ENCODE measurements at places on chromosomes 13 and 19.

- DNase-seq, result no peak
These were observed 45.2 kb upstream of the GPI start for GRCh38 chr19:34319785-34320184.

- peak; percentile 7 for DNase-seq
These were observed 201.0 kb upstream of the RXFP2 start for GRCh38 chr13:31538067-31539042.

DNA sequence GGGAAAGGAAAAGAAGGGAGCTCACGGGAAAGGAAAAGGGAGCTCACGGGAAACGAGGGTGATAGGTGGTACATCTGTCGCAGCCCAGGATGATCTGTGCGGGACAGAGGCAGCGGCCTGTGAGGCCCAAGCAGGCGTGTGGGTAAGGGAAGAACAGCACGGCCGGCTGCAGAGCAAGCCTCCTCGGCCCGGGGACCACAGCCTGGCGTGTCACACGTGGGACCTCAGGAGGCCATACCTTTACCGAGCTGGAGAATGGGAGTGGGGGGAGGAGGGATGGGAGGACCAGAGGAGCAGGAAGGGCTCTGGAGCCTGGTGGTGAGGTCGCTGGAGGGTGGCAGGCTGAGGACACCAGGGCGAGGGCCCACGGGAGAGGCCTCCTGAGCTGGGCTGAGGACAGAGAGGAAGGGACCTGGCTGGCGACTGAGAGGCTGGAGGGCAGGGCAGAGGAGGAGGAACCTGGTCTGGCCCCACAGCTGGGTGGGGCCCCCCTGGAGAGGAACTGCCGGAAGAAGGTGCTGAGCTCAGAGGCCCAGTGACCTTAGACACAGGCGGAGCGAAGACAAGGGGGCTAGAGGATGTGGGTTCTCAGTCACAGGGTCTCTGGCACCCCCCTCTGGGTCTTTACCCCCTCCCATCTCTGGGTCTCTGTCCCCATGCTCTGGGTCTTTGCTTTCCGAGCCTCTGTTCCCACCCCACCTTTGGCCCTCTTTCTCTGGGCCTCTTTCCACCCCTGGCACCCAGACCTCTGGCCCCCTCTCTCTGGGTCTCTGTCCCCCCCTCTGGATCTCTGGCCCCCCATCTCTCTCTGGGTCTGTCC is 2.9 kb upstream of the FTL start:
- no peak for DNase-seq

DNA sequence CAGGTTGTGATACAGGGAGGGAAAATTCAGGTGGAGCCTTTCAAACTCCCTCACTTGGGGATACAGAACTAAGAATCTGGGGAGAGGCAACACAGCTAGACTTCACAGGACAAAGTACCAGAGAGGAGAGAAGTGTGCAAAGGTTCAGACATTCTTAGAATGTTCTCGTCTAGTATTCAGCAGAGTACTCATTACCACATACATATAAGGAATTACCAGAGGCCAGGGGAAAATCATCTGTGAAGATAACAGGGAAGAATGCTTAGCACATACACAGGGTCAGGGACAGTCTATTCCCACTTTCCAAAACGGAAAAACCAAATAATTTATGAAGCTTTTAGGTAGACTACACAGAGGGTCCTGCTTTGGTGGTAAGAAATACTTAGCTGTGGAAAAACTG is 58.1 kb downstream of the TRPC4 start:
- no peak for DNase-seq

- DNase-seq, result no peak
These were observed 39.6 kb downstream of the PCDH8 start for GRCh38 chr13:52808842-52809219.

- DNase-seq, result no peak
These were observed 10.6 kb downstream of the PCDH8 start for GRCh38 chr13:52837850-52838249.

- DNase-seq, result no peak
These were observed 1.4 kb upstream of the BCL3 start for GRCh38 chr19:44746946-44747738.

DNA sequence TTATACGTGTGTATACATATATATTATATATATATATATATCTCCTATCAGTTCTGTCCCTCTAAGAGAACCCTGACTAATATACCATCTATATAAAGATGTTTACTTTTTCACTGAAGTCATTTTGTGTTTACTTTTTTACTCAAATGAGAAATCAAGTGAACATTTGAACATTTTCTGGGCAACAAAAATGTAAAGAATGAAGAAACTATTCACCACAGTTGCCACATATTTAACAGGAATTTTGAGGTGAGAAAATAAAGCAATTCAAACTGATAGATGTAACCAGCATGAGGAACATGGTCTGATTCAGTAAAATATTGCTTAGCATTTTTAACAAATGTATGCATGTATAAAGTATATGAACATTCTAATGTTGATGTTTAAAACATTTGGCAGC is 299.2 kb upstream of the KLHL1 start:
- DNase-seq, result no peak

DNA sequence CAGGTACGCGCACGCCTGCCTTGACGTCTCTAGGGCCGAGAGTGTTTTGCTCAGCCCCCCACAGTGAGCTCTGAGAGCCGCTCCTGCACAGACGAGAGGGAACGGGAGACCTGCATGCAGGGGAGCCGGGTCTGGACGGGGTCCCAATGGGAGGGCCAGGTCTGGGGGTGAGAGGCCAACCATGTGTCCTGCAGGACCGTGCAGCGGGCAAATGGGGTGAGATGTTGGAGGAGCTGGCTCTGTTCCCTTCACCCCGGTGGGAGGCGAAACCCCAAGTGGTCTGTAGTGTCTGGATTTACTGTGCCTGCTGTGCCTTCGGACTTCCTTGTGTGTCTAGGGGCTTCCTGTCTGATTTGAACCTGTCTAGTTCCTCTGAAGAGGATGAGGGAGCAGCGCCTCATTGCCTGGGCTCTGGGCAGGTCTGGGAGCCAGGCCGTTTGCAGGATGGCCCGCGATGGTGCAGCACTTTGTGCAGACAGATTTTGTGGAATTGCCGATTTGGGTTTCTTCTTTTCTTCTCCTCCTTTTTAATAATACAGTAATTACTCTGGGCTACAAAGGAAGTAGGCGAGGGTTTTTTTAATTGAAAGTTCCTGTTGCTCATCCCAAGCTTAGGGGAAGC is 2.1 kb downstream of the CSNK1G2 start:
- no peak for DNase-seq

DNA sequence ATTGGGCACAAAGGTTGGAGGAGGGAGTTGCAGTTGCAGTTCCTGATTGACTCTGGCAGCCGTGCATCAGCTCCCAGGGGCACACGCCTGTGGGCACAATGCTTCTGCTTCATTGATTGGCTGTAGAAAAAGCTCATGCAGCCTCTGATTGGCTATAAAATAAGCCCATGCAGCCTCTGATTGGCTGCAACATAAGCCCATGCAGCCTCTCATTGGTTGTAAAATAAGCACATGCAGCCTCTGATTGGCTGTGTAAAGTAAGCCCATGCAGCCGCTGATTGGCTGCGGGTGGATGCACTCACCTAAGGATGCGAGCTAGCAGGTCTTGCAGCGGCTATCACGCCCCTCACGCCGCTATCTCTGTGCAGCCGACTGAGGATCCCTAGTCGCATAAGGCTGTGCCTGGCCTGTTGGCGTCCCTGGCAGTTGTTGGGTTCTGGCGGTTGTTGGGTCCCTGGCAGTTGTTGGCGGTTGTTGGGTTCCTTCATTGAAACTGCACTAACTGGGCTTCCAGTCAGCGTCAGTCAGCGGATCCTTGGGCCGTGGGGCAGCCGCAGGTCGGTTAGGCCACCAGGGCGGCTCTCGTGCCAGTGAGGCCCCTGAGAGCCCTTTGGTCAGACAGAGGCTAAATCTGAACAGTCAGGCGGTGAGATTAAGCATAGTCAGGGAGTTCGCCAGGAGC is at the start of gene SIGLECL1:
TSS of gene SIGLECL1 (plus strand) at position 295 of the 682 bp plus-strand sequence. CDS start 12,993 bp downstream, outside the sequence.
- DNase-seq, result no peak

DNA sequence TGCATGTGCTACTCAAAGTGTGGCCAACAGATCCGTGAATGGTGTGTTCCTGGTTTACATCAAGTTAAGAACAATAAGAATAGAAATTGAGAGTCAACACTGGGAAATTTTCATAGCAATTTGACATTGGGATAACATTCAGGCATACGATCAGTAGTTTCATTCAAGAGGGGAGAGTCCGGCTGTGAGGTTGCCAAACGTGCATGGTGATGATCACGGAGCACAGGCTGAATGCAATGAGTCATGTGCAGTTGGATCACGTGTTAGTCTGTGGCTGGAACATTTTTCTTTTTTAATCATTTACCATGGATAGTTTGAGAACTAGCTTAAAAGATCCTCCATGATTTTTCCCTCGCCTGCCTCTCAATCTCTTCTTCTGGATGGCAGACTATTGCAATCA is 2.5 kb upstream of the DCT start:
- DNase-seq, result no peak

DNA sequence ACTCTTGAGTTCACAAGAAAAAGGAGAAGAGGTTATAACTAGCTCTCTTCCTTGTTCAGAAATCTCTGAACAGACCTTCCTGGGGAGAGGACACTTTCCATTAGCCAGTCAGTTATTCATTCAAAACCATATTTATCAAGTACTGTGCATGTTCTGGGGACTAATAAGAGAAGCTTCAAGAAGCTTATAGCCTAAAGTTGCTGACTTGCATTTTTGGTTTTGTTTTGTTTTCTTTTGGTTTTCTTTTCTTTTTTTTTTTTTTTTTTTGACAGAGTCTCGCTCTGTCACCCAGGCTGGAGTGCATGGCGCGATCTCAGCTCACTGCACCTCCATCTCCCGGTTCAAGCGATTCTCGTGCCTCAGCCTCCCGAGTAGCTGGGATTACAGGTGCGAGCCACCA is 471.4 kb downstream of the KLF12 start:
- DNase-seq, result no peak

Measured in iPS DF 6.9 (cell line).